ENCODE measurements at places on chromosomes 12 and 14. TPM values are rescaled to one million over a fixed set of nuclear protein-coding genes. Genes with fewer than 3 reads are reported as not detected.

HPD gene
- 0.92 TPM for total RNA-seq

ADAMTS20 gene
- not detected for total RNA-seq

ANKLE2 gene
- 94.3 TPM for total RNA-seq

DNA sequence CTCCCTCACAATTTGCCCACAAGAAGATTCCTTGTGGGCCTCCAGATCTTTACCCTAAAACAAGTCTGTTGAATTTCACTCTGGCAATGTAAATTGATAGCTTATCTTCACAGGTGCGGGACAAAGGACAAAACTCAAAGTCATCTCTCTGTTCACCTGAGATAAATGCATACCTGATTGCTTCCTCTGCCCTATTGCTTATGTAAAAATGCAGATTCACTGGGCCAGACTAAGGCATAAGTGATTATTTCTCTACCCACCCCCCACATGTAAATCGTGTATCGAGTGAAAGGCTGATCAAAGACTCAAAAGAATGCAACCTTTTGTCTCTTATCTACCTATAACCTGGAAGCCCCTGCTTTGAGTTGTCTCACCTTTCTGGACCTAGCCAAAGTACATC, 316.8 kb downstream of the SSPN start:
- DNase-seq = no peak

DNA sequence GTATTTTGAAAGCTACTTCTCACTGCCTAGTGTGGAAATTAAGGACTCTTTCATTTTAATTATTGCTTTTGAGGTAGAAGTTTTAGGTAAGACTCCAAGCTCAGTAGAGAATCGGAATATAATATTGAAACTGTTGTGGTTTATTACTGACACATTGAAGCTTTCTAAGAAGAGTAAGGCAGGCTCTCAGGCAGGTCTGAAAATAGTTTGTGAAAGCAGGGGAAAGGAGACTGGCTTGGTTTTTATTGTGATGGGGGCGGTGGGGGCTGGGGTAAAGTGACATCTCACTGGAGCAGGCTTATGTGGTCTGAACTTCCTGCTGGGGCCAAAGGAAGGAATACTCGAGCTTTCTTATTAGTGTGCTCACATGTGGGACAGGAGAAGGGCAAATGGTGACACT, 79.5 kb downstream of the OTOGL start:
- no peak for DNase-seq

GRCh38 chr12:123997908-123998307, 24.9 kb downstream of the ZNF664 start:
- no peak for DNase-seq

VSIG10 gene
- 3.2 TPM for total RNA-seq

All from T-cell (primary cell).